NCI-H2107 (cell line): ENCODE measurements at places on chromosomes 3 and 15.

- no peak for DNase-seq
These were observed 24.1 kb downstream of the TRAK1 start for GRCh38 chr3:42115215-42115614.

GRCh38 chr3:12653747-12654146 is 10.2 kb downstream of the RAF1 start:
- DNase-seq: no peak

- DNase-seq: no peak
These were observed 258.7 kb downstream of the SLCO3A1 start for GRCh38 chr15:92112180-92112579.

DNA sequence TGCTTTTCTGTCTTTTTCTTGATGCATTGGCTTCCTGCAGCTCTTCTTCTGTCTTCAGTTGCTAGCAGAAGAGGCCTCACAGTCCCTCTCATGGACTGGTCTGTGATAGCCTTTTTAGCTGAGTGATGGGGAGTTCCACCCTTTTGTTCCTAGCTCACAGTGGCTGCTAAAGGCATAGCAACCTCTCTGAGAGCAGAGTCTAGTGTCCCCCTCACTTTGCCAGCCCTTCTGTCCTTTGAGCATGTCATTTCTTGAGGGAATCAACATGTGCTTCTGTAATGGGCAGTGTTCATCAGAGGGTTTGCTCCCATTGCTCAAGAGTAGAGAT is 44.4 kb downstream of the GAP43 start:
- DNase-seq: no peak

DNA sequence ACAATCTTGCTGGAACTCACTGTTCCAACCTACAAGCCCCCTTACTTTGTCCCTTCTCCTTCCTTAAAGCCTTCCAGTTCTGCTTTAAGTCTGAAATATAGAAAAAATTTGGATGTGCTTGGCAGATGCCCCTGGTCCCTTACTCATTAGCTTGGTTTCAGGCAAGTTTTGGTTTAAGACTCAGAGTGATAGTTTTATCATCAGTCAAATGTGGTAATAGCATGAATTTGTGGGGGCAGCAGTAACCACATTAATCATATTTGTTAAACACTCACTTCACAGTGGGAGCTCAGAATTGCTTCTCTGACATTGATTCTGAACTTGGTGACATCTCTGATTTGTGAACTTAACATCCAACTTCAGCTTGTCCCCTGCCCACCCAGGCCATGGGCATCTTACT is 58.3 kb upstream of the ALDH1A3 start:
- DNase-seq: no peak

- DNase-seq: no peak
These were observed 207.9 kb upstream of the COL8A1 start for GRCh38 chr3:99430348-99431134.

DNA sequence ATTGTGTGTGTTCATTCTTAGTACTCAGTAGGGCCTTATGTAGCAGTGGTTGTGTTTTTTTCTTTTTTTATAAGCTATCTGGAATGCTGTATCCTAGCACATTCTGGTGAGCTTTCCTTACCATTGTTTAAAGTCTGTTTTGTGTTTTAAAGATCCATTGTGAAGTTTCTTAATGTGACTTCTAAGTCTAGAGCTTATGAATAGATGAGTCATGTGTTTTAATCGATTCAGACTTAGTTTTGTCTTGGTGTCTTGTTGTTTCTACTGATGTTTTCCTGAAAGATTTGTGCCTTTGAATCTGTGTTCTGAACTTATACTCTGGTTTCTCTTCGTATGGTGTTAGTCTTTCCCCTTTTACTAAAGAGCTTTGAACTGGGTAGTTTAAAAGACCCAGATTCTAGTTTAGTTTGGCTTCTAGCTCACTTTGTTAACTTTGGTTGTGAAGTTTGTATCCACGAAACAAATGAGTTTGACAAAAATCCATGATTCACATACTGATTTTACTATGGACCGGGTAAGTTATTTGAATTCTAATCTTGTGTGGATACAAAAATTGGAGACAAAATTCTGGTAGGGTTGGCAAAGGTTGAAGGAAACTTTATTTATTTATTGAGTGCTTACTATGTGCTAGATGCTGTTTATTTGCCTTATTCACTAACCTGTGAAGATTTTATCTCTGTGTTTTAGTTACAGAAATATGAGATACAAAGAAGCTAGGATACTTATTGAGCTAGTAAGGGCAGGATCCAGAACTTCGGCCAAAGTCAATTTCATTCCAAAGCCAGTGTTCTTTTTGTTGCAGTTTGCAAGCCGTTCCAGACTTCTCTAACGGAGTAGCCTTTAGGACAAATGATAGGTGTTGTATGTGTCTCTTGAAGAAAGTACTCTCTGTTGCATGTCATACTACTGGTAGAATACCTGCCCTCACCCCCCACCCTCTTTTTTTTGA is 24.8 kb downstream of the AKAP13 start:
- no peak for DNase-seq

GRCh38 chr3:175208326-175208725 is 349.2 kb downstream of the NAALADL2 start:
- DNase-seq: no peak
